Dorsolateral prefrontal cortex (tissue), 122 donors: ENCODE measurements at places on chromosomes 16 and 17.

GRCh38 chr16:66899945-66900710 lies 18.6 kb downstream of the CDH16 start:
- no peak for DNase-seq

DNA sequence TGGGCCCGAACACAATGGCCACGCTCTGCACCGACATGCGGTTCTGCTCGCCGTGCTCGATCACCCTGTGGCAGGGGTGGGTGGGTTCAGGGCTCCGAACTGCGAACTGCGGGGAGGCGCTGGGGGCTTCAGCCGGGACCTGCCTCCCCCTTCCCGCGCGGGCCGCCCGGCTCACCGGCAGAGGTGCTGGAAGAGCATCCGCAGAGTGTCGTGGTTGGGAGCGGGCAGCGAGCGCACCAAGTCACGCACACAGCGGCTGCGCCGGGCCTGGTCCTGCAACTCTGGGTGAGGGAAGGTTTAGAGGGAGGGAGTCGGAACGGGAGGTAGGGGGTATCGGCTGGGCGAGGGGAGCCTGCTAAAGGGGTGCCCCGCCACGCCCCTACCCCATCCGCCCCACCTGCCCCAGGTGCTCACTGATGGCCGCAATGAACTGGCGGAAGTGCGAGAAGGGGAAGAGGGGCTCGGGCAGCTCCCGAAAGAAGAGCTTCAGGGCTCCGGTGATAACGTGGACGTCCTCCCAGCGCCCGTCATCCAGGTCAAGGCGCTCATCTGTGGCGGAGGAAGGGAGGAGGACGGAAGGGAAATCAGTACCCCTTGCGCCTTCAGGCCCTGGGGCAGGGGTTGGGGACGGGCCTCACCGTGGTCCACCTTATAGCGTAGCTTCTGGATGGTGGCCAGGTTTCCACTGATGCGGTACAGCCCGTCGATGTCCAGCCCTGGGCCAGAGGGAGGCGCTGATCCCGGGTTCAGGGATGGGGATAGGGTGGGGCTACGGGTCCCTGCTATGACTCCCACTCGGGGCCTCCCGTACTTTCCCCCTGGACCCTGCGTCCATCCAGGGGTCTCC lies 36.9 kb downstream of the ARHGAP27 start:
- no peak for DNase-seq

DNA sequence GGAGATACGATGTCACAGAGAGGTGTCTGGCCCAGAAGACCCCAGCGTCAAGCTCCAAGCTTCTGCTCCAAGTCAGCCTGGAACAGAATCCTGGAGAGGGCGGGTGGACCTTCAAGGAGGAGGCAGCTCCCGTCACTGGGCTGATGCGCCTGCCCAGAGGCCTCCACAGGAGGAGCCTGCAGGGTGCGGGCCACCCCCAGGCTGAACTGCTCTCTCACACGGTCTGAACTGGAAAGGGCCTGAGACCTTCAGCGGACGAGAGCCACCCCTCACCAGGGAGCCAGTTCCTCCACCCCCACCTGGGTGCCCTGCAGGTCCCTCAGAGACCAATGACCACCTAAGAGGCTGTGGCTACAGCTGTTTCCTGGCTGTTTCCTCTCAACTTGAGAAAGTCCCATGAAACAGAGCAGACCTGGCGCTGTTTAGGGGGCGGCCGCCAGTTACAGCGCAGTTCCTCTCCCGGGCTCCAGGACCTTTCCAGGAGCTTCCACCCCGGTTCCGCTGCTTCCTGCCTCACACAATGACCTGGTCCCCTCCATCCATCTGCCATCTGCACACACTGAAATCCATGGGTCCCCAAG lies 36.0 kb upstream of the KLHDC4 start:
- DNase-seq, result no peak

- no peak for DNase-seq
Observed at GRCh38 chr16:69049146-69049545, 56.3 kb upstream of the HAS3 start.

- no peak for DNase-seq
Observed at GRCh38 chr16:70774261-70774660, 26.7 kb downstream of the VAC14 start.

GRCh38 chr17:28827672-28828071 lies 14.9 kb downstream of the FAM222B start:
- no peak for DNase-seq

DNA sequence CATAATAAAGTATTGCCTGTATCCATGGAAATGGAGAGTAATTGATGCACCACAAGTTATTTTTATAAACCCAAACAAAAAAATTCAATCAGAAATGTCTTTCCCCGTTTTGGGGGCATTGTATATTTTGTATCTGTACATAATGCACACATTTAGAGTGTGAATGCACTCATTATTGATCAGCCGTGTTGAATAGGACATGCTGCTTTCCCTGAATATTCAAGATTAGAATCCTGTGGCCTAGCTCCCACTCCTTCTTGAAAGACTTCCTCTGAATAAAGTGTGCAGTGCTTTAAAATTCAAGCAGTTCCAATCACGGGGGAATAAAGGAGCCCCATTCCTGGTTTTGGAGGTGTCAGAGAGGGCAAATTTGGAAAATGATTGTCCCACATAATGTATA lies 103.8 kb upstream of the TOX3 start:
- DNase-seq, result no peak

GRCh38 chr16:89442588-89442987 lies 47.8 kb downstream of the ANKRD11 start:
- DNase-seq, result no peak

GRCh38 chr17:28878981-28879380 lies 18.6 kb downstream of the FLOT2 start:
- DNase-seq, result no peak
